ENCODE measurements at places on chromosomes 3 and 15.

GRCh38 chr3:127529346-127530188 lies 61.0 kb downstream of the TPRA1 start:
- DNase-seq, result no peak

DNA sequence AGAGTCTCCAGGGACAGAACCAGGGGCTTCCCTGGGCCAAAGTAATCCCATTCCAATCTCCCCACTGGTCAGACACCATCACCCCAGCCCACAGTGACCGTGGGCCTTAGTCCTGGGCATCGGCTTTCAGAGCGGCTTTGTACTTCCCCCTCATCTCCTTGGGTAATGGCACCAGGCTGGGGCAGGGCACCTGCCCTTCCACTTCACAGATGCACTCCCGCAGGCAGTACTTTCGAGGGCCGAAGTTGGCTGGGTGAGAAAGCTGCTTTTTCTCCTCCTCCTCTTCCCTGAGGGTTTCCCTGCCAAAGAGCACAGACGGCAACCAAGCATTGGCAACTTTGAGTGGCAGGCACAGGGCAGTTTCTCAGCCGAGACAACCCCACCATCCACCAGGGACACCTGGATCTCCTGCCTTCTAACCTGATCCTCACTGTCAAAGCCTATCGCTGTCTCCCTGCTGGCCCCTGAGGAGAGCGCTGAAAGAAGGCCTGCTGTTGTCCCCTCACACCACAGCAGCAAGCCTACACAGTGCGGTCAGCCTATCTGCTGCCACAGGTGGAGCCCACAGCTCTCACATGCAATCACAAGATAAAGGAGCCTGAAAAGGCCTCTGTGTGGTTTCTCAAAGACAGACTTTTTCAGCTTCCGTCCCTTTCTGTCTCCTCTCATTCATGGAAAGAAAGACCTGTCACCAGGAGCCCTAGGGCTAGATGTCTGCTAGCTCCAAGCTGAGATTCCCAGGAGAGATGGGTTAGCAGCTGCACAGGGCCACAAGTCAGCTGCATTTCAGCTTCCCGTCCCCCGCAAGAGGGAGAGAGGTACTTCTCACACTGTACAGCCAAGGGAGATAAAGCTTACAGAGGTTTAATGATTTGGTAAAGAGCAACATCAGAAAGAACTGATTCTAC lies 12.5 kb downstream of the MRPS25 start:
- DNase-seq, result no peak

DNA sequence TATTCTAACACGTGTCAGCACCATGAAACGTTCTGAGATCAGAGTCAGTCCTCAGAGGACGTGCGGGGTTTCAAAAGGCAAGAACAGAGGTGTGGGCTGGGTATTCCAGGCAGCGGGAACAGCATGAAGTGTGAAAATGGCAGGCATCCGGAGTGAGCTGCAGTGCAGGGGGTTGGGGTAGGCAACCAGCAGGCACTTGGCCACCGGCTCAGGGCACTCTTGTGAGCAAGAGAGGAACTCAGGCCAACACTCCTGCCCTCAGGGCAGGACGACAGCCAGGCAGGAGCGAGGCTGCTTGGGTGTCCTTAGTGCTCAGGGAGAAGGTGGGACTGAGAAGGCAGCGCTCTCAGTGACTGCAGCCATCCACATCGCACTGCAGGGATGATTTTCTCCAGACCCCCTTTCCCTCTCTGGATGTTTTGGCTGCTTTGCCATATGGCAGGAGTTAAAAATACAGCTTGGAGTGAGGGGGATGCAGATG lies 151.1 kb downstream of the NUP210 start:
- no peak for DNase-seq

- DNase-seq, result no peak
Observed at GRCh38 chr3:135416182-135416581, 549.3 kb upstream of the PPP2R3A start.

- DNase-seq, result no peak
Observed at GRCh38 chr3:52227117-52227516, 1.7 kb upstream of the TLR9 start.

- no peak for DNase-seq
Observed at GRCh38 chr15:88680241-88681001, 41.6 kb downstream of the ISG20 start.

GRCh38 chr3:85864896-85865295 lies 906.1 kb downstream of the CADM2 start:
- no peak for DNase-seq

- DNase-seq, result no peak
Observed at GRCh38 chr3:45552794-45553371, 41.7 kb upstream of the LIMD1 start.

All from stimulated activated CD8-positive, alpha-beta memory T cell treated with anti-CD3 and anti-CD28 coated beads, Interleukin-12 subunit alpha, Interleukin-12 subunit beta, amount 100 ng/mL, for 4 hours (primary cell).